ENCODE measurements at places on chromosomes 3 and 15.

DNA sequence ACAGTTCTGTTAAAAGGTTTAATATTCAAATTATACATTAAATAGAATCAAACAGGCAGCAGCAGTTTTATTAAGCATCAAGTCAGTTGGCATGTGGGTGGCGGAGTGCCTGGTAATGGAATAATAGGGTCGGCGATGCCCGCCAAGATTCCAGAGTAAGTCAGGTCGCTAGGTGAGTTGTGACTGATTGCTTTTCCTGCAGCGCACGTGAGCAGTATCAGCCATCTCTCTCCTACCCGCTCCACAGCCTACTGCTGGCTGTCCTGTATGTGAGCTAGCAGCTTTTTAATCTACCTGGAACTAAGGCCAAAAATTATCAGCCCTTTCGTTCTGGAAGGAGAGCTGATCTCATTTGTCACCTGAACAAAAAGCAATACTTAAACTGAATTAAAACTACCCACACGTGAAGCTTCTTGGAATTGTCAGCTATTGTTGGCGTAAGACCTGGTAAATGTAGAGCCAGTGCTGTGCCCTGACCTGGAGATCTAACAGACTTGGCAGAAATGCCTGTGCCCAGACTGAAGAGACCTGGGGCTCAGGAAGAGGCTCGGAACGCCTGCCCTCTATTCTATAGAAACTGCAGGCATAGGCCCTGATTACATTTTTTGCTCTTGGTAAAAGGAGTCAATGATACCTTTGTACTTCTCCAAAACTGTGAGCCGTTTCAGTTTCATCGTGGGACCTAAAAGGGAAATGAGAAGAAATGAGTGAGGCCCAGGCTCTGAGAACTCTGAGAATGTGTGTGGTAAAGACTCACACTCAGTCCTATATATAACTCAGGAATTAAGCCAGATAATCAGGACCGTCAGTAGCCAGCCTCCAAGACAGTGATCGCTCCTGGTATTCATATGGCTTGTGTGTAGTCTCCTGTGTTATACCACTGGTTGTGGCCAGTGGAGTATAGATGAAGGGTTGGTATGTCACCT is 21.9 kb downstream of the IDH3A start:
- no peak for DNase-seq

GRCh38 chr3:32421185-32421584 is 29.5 kb downstream of the CMTM7 start:
- no peak for DNase-seq

GRCh38 chr3:65144791-65145351 is 457.1 kb upstream of the ADAMTS9 start:
- DNase-seq = no peak

- DNase-seq = no peak
Measured at GRCh38 chr15:47443839-47444238, 273.5 kb upstream of the SEMA6D start.

DNA sequence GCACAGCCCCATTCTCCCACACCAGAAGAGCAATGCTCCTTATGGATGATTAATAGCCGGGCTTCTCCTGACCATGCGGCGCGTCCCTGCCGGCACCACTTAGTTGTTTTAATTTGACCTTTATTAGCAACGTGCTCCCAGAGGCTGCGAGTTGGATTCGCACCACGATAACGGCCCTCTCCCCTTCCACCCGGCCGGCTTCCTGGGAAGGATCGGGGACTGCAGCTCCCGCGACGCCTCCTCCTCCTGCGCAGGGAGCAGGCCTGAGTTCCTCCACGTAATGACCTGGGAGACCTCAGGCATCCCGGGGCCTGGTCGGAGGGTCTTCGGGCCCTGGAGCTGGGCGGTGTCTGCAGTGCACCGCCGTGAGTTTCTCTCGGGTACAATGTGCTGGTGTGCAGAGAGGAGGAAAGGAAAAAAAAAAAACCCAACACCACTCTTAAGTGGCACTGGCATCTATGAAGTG is 243.3 kb upstream of the TOPAZ1 start:
- no peak for DNase-seq

Measured in CD4-positive, alpha-beta T cell treated with Interleukin-6 at 100 ng/mL for 8 hours (primary cell).